ENCODE measurements at places on chromosomes 7 and 10.

DNA sequence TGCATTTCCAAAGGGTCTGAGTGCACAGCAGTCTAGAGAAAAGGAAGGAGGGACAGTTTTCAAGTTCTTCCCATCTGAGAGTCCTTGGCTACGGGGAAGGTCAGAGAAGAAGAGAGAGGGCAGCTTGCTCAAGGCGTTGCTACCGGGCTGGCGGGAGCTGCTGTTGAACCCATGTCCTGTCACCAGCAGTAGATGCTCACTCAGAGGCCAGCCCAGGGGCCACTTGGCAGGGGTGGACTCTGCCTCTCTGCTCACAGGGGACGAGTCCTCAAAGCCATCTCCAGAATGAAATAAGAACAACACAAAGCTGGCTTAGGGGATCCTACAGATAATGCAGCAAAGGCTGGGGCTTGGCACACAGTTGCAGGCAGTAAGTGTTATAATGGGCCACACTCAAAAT is 231.5 kb downstream of the TNS3 start:
- DNase-seq: no peak

DNA sequence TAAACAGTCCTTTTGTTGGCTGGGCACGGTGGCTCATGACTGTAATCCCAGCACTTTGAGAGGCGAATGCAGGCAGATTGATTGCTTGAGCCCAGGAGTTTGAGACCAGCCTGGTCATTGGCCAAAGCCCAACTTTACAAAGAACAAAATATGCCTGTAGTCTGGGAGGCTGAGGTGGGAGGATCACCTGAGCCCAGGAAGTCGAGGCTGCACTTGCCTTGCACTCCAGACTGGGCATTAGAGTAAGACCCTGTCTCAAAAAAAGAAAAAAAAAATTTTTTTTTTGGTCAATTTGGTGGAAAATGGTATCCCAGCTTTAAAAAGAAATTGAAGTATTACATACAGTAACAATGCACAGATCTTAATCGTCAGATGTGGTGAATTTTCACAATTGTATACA is 4.8 kb downstream of the GLRX3 start:
- DNase-seq: no peak

DNA sequence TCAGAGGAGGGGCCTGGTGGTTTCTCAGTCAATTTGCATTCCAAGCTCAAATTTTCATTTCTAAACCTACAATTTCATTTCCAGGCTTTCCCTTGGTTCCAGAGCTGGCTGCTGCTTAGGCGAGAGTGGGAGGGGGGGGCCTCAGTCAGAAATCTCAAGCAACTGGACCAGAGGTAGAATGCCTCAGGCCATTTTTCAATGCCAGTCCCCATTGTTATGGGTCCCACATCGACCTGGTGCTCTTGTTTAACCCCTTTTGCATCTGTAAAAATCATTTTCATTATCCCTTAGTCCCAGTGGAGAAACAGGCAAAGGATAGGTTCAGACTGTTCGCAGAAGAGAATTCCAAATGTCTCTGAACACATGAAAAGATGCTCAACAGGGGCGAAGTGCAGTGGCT is 13.5 kb upstream of the BAG3 start:
- no peak for DNase-seq

- no peak for DNase-seq
These were observed 98.1 kb downstream of the GSAP start for GRCh38 chr7:77318019-77318418.

DNA sequence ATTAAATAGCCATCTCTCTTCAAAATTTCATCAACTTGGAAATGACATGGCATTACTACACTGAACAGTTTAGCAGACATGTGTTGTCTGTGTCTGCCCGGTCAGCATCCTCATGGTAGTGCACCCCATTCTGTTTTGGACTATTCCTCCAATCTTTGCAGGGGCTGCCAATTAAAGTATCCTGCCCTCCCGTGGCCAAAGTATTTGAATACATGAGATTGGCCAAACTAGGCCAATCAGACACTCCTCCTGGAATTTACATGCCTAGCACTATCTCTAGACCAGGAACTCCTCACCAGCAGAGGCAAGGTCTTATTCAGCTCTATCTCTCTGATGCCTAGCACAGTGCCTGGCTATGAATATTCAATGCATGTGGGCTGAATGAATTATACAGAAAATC is 4.4 kb downstream of the SHTN1 start:
- DNase-seq: no peak

DNA sequence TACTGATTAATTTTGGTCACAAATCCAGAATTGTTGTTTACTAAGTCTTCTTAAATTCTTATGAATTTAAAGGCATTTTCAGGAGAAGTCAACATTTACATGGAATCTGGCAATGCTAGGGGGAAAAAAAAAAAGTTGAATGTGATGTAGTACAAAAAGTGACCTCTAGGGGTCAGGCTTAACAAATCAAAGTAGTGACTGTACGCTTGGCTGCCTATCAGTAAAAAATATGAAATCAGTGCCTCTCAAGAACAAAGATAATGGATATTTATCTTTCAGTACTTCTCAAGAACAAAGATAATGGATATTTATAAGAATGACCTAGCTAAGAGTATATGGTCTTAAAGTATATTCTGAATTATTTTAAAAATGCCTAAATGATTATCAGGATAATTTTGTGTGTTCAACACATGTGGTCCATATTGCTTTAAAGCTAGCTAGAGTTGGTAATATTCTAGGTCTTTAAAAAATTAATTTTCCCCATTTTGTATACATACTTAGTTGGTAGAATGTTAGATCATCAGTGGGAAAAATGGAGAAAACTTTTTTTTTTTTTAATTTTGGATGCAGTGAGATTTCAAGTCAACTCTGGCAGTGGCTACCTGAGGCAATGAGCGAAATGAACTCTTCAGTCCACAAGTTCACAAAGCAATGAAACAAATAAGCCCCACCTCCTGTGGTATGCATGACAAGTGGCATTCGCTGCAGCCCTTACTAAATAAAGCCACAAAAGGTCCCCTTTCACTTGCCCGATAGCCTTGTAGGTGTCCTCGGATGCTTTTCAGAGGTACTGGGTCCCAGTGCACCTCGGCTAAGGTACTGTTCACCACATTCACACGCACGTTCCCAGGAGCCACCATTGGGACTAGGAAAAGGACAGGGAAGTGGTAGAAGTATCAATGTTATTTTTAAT is 51.2 kb upstream of the LAMB4 start:
- DNase-seq: peak; percentile 55

GRCh38 chr10:103765168-103765567 is 90.2 kb downstream of the SH3PXD2A start:
- peak; percentile 88 for DNase-seq

DNA sequence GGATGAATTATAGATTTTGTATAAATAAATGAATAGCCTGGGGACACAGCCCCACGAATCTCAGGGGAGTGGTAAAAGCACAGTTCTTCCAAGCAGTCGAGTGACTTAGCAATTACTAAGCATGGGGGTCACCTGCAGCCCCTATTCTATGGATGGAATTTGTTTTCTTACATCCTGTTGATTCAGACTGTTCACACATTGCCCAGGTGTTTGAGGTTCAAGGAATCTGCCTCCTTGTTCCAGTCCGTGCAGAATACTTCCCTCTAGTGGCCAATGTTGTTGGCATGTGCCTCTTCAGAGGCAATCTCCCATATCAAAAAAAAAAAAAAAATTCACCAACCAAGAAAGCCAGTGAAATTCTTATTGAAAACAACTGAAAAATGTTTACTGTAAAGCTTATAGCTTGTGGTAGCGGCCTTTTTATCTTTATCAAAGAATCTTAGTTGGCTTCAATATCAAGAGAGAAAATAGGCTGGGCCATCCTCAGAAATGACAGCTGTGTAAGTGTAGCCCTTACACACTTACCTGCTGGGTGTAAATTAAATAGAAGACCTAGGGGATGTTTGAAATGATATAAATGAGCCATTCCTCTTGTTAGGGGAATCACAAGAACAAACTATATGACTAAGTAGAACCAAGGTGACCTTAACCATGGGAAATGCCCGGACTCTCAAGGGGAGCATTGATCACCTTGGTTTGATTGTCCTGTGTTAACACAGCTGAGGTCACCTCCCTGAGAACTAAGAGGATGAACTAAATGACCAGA is 7.8 kb downstream of the LIPM start:
- peak; percentile 62 for DNase-seq

Measured in fibroblast of skin of right biceps (primary cell).